ENCODE measurements at places on chromosomes 7 and 10.
A peak's percentile ranks its signal among the peaks of the same experiment; 100 is the strongest.

DNA sequence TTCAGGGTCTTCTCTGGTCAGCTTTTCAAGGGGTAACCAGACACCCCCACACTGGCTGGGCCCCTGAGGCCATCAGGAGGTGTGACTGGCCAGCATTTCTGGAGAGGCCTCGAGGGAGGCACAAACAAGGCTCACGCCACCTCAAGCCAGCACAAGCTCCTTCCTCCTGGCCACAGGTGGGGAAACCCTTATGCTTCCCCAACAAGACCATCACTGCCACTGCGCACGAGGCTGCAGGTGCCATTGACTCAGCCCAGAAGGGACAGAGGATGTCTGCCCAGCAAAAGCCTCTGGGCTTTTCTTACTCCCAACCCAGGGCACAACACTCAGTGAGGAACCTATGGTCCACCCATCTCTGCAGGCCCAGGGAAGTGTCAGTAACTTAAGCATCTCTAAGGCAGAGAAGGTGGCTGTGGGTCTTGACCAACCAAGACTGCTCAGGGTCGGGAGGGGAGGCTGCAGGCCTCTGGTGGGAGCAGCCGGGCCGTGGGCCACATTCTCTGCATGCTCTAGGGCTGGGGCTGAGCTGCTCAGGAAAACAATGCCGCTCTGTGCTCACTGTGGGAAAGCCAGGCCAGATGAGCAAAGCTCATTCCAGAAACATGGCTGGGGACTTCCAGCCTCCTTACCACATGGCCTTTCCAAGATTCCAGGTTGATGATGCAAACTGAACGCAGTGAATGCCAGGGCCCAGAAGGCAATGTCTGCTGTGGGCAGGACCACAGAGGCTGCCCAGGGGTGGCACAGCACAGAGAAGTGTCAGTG lies 24.2 kb upstream of the RASSF4 start:
- DNase-seq, result no peak

DNA sequence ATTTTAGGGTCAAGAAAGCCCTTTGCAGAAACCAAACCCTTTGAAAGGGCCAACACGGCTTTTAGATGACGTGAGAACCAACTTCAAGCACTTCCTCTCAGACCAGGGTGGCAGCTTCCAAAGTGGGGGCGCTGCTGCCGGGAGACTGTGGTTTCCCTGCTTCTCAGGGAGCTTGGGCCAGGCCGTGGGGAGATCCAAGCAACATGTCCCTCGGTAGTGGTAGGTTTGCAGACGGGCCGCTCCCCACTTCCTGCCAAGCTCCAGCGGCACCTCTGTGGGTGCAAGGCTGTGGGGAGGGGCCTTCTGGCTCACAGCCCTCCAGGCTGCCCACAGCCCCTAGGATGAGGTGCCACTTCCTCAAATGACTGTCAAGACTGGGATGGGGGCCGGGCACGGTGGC lies 132.4 kb downstream of the FAM53B start:
- no peak for DNase-seq

- DNase-seq, result no peak
Observed at GRCh38 chr10:8173243-8173865, 118.9 kb downstream of the GATA3 start.

GRCh38 chr7:17166824-17167379 lies 131.6 kb upstream of the AHR start:
- DNase-seq, result no peak

- DNase-seq, result no peak
Observed at GRCh38 chr10:70167246-70167645, 3.1 kb downstream of the SAR1A start.

DNA sequence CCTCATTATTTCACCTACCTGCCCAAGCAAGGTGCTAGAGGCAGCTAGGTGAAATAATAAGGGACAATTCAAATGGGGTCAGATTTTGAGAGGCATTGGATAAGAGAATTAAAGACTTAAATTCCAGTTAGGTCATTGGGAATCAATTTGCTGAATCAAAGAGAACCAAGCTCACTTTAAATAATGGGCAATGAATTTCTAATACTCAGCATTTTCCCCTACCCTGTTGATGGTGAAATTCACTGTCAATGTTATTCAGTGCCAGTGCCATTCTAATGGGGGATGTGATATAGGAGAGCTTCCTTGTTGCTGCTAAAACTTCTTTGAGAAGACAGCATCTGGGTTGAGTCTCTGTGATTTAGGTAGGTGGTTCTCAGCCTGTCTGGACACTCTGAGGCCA lies 509.3 kb downstream of the PHTF2 start:
- DNase-seq, result no peak

- DNase-seq, result no peak
Observed at GRCh38 chr10:104601166-104601565, 39.9 kb upstream of the SORCS3 start.

GRCh38 chr7:130758429-130759056 lies 24.5 kb upstream of the KLF14 start:
- DNase-seq, result peak; percentile 58

DNA sequence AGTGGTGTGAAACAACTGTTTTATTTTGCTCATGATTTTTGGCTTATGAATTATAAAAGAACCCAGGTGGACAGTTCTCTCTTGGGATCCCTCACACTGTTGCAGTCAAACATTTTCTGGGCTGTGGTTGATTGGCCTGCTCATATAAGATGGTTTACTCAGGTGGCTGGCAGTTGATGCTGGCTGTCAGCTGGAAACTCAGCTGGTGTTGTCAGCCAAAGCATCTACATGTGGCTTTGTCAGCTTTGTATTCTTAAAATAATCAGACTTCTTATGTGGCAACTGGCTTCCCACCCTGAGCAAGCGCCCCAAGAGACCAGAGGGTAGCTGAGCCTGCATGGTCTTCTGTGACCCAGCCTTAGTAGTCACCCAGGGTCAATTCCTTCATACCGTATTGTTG lies 534.7 kb downstream of the NRG3 start:
- no peak for DNase-seq

All from NCI-H2081 (cell line).